ENCODE measurements at places on chromosomes 5 and 9.

GRCh38 chr9:27990524-27990923 is 417.2 kb upstream of the C9orf72 start:
- no peak for DNase-seq

DNA sequence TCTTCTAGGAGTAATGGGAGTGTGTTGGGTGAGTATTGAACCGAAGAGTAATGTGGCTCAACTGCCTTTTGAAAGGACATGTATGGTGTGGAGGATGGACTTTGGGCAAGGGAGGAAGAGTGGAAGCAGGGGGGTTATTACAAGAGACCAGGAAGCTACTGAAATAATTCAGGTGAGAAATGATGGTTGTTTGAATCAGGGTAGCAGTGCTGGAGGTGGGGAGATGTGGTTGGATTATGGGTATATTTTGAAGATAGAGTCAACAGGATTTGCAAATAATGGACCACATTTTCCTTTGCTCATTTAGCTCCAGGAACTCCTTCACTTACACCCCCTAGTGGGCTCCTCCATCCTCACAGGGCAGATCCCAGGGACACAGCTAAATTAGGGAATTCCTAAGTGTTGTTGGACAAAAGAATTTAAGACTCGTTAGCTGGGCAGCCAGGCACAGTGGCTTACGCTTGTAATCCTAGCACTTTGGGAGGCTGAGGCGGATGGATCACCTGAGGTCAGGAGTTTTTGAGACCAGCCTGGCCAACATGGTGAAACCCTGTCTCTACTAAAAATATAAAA is 1.2 kb upstream of the SLC4A9 start:
- no peak for DNase-seq

- DNase-seq: no peak
Measured at GRCh38 chr9:3332802-3333201, 193.0 kb downstream of the RFX3 start.

DNA sequence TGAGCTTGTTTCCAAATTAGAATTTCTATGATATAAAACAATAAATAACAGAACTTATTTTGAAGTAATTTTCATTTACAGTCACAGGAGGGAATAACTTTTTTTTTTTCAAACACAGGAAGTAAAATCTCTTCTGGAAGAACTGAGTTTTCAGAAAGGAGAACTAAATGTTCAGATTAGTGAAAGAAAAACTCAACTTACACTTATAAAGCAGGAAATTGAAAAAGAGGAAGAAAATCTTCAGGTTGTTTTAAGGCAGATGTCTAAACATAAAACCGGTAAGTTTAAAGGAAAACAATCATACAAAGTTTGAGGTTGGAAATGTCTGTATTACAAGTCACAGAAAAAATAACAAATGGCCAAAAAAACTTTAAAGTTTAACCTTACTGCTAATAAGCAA is 41.6 kb downstream of the RAB14 start:
- no peak for DNase-seq

- DNase-seq: no peak
Measured at GRCh38 chr5:73061593-73061992, 58.8 kb upstream of the TMEM171 start.

- DNase-seq: no peak
Measured at GRCh38 chr5:124661317-124662141, 84.9 kb downstream of the ZNF608 start.

DNA sequence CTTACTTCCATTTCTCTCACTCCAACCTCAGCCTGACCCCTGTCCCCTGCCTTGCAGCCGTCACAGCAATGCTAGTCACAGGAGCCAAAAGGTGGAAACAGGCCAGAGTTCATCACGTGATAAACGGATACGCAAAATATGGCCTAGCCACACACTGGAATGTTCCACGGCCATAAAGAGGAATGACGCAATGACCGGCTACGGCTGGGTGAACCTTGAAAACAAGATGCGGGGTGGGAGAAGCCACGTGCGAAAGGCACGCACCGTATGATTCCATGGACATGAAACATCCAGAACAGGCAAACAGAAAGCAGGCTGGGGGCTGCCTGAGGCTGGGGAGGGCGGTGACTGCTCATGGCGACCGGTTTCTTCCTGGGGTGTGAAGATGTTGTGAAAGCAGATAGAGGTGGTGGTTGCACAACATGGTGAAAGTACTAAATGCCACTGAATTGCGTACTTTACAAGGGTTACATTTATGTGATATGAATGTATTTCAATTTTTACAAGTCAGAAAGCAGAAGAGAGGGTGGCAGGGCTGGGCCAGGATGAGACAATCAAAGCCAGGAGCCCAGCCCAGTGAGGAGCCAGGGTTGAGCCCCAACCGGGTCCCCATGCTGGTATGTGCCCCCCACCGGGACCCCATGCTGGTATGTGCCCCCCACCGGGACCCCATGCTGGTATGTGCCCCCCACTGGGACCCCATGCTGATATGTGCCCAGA is 117.8 kb upstream of the SARDH start:
- DNase-seq: no peak

GRCh38 chr5:98513380-98513779 is 260.1 kb upstream of the RGMB start:
- no peak for DNase-seq

GRCh38 chr9:101365181-101365580 is 19.6 kb downstream of the BAAT start:
- no peak for DNase-seq

GRCh38 chr5:27594141-27594540 is 555.8 kb upstream of the CDH9 start:
- DNase-seq: no peak

GRCh38 chr5:131609774-131610173 is 25.3 kb downstream of the RAPGEF6 start:
- no peak for DNase-seq

DNA sequence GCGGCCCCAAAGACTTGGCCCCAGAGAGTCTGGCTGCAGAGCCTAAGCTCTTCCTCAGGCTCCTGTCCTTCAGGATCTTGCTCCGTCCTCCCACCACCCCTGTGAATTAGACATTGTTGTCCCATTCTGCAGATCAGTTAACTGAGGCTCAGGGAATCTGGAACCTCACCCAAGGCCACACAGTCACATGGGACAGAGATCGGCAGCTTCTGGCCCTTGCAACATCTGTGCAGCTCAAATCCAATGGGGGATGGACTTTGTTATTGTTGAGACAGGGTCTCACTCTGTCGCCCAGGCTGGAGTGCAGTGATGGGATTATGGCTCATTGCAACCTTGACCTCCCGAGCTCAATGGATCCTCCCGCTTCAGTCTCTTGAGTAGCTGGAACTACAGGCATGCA is 23.9 kb upstream of the LAMC3 start:
- no peak for DNase-seq

DNA sequence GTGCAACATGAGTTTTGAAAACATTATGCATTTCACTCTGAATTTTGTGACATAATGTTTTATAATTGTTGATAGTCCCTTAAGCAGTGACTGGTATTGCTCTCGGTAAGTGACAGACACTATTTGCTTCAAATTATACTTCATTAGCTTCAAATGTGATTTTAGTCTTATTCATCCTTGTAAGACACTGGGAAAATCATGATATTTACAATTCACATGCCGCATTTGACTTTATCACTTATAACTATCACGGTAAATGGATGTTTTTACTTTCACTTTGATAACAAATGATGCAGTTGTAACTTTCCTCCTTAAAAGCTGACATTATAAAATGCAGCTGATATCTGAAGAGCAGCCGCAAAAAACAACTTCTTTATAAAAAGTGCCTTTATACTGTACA is 44.1 kb upstream of the ITGA2 start:
- DNase-seq: peak; percentile 1

- DNase-seq: no peak
Measured at GRCh38 chr5:438481-438981, 4.4 kb upstream of the EXOC3 start.

DNA sequence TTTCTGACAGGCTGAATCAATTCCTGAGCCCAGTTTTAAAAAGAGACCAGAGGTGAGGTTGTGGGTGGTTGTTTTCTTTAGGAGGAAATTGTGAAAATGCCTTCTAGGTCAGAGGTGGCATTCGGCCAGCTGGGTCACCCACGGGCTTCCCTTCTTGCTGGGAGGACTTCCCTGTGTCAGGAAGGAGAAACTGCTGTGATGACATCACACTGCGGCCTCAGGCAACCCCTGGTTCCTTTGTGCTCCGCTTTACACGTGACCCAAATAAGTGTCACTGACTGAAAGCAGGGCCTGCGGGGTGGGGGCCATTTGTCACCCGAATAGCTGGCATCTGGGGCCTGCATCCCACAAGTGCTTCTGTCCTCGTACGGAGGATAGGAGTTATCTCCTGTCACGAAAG is 39.7 kb downstream of the FABP6 start:
- DNase-seq: no peak

GRCh38 chr5:131394128-131394527 is 130.3 kb downstream of the CDC42SE2 start:
- peak; percentile 74 for DNase-seq

DNA sequence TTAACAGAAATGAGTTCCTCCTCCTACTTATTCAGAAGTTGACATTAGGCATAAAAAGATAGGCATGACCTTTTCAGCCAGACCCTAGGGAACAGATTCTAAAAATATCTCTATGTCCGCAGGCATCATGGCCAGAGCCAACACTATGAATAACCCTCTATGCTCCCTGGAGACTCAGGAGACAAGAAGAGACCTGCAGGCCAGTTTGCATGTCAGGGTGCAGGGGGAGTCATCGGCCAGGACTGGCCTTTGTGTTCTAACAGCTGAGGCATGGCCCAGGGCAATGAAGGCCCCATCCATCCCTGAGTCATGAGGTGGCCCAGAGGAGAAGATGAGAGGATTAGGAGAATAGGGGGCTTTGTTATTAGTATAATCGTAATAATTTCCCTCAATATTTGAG is 93.8 kb downstream of the TMEM215 start:
- no peak for DNase-seq

DNA sequence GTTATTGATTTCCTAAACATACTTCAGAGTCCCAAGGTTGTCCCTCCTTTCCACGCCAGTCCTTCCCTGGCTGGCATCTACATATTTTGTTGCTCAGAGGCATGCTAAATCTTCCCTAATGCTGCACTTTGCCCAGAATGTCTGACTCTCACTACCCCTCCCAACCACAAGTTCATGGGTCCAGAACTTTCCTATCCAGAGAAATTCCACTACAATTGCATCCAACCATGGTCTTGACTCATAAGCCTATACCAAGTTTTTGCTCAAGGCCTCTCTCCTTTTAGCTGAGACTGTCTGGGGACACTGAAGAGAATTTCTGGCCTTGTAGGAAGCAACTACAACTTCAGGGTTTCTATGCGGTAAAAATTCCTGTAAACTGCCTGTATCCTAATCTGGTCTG is 206.3 kb downstream of the BNC2 start:
- no peak for DNase-seq

All from stimulated activated naive CD4-positive, alpha-beta T cell (primary cell).